ENCODE measurements at places on chromosomes 3 and 15.

DNA sequence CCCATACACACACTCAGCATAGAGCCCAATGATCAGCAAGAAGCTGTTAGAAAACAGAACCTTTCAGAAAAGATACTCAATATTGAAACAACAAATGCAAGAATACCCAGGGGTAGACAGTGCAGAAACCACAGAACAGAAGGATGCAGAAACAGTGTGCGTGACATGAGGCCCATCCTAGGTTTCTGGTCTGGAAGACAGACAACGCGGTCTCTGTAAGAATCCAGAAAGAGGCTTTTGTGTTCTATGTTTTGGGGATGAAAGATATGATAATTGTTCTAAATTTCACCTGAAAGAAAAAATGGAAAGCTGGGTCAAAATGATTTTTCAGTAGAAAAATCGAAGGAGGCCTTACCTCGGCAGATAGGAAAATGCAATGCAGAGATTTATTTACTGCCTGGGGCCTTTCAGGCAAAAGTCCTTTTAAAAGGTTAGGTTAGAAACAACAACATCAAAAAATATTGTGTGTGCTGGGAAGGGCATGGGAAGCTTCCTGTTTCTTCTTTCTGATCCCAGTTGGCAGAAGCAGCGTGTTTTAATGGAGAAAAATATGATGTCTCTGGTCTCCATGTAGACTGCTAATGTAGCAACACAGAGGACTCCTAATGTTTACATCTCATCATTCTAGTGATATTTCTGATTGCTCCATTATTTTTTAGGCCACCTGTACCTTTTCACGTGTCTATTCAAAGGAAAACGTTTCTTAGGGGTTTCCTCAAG, 17.0 kb downstream of the SYNM start:
- no peak for DNase-seq

DNA sequence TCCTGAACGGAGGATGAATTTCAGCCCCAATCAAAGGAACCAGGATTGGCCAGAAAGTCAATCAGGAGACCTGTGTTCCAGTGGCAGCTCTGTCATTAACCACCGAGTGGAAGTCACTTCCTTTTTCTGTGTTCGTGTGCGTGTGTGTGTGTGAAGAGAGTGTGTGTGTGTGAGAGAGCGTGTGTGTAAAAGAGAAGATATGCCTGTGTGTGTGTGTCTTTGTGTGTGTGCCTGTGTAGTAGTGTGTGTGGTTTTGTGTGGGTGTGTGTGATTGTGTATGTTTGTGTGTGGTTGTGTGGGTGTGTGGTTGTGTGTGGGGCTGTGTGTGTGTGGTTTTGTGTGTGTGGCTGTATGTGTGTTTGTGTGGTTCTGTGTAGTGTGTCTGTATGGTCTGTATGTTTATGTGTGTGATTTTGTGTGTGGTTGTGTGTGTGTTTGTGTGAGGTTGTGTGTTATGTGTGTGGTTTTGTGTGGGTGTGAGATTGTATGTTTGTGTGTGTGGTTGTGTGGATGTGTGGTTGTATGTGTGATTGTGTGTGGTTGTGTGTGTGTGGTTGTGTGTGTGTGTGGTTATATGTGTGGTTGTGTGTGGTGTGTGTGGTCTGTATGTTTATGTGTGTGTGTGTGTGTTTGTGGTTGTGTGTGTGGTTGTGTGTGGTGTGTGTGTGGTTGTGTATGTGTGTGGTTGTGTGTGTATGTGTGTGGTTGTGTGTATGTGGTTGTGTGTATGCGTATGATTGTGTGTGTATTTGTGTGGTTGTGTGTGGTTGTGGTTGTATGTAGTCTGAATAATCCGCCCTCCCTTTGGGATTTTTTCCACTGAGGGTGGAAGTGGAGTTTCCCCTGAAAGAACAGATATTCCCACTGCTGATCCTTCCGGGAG, 314.4 kb downstream of the SHQ1 start:
- no peak for DNase-seq

GRCh38 chr15:81625896-81626295, 251.9 kb upstream of the TMC3 start:
- no peak for DNase-seq

GRCh38 chr15:94421706-94422105, 190.3 kb downstream of the MCTP2 start:
- no peak for DNase-seq

DNA sequence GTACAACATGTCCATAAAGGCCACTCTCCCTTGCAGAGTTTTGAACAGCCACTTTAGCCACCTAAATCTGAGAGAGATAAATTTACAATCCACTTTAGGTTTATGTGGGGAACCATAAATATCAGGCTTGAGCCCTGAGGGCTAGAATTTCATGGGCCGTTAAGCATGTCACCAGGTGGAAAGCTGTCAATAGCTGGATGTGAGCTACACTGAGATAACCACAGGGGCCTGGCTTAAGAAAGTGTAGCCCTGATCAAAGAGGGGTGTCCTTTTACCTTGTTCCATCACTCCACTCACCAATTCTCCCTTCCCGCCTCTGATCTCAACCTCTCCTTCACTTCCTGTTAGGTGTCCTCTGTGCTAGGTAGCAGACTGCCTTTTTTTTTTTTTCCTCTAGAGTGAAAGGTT, 172.8 kb upstream of the ICE2 start:
- no peak for DNase-seq

Data from GM04503 (cell line).